ENCODE measurements at places on chromosomes 16 and 17.

GRCh38 chr17:20995164-20995872, 47.5 kb downstream of the USP22 start:
- no peak for DNase-seq

DNA sequence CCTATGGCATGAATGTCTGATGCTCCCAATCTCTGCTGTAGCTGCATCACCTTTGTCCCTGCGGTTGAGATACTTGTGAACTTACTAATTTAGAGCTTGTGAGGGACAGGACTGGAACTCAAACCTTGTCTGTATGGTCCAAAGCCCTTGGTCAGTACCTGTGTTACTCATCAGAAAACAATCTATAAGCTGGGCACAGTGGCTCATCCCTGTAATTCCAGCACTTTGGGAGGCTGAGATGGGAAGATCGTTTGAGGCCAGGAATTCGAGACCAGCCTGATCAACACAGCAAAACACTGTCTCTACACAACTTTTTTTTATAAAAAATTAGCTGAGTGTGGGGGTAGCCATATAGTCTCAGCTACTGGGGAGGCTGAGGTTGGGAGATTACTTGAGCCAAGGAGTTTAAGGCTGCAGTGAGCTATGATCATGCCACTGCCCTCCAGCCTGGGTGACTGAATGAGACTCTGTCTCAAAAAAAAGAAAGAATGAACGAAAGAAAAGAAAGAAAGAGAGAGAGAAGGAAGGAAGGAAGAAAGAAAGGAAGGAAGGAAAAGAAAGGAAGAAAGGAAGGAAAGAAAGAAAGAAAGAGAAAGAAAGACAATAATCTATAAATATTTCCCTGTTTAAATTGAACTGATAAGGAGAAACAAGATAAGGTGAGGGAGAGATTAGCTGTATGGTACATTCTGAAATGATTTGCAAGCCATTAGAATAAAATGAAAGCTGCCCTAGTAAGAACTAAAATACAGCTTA, 31.7 kb upstream of the MYH10 start:
- no peak for DNase-seq

- DNase-seq, result peak; percentile 47
Measured at GRCh38 chr16:11742093-11742535, 543 bp downstream of the TXNDC11 start.

- no peak for DNase-seq
Measured at GRCh38 chr17:5958850-5959249, 111.3 kb upstream of the WSCD1 start.

- no peak for DNase-seq
Measured at GRCh38 chr17:6502871-6503509, 53.4 kb downstream of the PITPNM3 start.

DNA sequence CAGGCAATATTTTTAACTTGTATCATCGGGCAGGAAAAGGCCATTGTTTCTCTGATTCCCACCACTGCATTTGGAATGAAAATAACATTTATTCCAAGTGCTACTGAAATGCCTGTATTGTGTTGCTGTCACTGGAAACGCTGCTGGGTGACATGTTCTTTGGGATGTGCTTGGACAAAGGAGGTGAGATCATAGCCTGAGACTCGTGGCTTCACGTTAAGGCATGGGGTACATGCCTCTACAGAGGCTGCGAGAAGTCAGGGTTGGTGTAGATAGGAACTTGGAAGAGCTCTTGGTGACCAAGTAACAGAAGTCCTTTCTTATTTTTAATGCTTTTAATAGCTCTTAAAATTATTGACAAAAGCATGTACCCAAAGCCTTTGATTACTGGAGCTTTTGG, 58.8 kb upstream of the MAF start:
- DNase-seq, result no peak

DNA sequence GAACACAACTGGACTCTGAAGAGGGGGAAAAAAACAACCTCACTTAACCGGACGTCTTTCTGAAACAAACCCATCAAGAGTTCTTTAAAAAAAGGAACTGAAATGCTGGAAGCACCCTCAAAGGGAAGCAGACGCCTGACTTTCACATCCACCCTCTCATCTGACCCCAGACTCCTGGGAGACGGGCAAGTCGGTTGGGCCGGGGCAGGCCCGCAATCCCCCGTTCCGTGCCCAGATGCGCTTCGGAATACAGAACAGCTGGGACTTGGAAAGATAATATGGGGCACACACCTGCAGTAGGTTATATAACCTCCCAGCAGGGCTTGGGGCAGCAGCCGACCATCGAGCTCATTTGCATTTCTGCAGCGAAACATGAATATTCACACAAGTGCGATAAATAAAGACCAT, 3.7 kb downstream of the ARHGAP27 start:
- DNase-seq, result no peak

- no peak for DNase-seq
Measured at GRCh38 chr16:80459966-80460365, 80.8 kb upstream of the DYNLRB2 start.

- DNase-seq, result no peak
Measured at GRCh38 chr17:83175119-83175821, 95.9 kb downstream of the METRNL start.

GRCh38 chr17:64575431-64575830, 68.7 kb downstream of the CEP95 start:
- DNase-seq, result no peak

DNA sequence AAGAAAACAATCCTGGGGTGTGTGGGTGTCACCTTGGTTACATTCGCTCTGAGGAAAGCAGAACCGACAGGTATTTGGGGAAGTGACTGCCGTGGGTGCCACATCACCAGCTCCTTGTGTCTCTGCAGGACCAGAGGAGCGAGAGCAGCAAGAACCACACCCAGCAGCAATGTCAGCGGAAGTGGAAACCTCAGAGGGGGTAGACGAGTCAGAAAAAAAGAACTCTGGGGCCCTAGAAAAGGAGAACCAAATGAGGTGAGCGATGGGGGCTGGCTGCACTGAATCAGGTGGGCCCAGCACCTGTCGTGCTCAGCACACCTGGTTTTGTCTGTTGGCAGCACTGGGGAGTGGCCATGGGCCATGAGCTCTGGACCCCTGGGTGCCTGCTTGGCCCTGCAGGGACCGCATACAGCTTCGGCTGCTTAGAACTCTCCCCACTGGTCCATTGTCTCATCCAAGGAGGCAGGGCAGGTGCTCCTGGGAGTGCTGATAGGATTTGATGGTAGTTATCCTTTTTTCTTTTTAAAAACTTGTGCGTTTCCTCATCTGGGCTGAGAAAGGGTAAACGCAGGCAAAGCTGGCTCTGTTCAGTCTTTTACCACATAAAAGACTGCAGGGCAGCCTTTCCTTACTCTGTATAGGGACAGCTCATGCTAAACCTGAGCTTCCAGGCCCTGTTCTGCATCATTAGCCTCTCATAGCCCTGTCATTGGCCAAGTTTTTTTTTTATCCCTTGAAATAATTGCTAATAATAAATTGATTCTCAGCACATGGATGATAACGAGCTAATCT, 29.4 kb downstream of the HMOX2 start:
- peak; percentile 90 for DNase-seq

- no peak for DNase-seq
Measured at GRCh38 chr17:4492721-4493561, 5.7 kb upstream of the SPNS2 start.

DNA sequence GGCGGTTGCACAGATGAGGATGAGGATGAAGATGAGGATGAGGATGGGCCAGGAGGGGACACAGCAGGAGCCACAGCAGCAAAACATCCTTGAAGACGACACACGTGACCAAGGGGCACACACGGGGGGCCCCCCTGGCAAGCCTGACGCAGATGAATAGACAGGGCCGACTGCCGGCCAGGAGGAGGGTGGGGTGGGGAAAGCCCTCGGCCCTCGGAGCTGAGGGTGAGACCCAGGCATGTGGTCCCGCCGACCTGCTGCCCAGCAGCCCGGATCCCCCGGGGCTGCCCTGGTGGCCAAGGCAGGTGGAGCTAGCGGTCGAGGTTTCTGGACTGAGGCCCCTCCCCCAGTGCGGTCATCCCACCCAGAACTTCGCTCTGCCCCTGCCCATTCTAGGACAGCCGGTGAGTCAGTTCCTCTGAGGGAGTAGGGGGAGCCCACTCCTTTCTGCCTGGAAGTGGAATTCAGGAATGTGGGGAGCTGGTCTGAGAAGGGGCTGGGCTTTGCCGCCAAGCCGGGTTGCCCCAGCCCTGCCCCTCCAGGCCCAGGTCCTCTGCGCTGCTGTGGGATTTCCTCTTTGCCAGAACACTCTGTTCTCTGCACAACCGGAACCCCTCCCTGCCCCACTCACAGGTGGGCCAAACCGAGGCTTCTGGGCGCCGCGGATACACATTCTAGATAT, 9.9 kb downstream of the CYGB start:
- peak; percentile 74 for DNase-seq

GRCh38 chr17:49814781-49815529, 26.5 kb downstream of the KAT7 start:
- DNase-seq, result no peak

- no peak for DNase-seq
Measured at GRCh38 chr16:66353055-66353454, 13.4 kb upstream of the CDH5 start.
